ENCODE measurements at places on chromosomes 16 and 17.

DNA sequence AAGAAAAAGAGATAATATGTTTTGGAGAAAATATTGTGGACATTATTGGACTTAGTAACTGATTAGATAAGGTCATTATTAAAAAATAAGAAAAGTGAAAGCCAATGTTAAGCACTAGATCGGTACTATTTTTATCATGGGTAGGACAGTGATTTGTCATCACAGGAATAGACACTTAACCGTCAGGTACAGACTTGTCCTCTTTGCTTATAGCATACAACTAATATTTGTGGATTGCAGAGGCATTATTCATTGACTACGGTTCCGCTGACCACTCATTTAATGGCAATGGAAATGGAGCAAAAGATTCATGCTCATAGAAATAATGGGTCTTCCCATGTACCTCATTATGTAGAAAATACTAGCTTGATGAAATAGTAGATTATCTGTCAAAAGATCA lies 596.3 kb upstream of the CA10 start:
- DNase-seq, result no peak

DNA sequence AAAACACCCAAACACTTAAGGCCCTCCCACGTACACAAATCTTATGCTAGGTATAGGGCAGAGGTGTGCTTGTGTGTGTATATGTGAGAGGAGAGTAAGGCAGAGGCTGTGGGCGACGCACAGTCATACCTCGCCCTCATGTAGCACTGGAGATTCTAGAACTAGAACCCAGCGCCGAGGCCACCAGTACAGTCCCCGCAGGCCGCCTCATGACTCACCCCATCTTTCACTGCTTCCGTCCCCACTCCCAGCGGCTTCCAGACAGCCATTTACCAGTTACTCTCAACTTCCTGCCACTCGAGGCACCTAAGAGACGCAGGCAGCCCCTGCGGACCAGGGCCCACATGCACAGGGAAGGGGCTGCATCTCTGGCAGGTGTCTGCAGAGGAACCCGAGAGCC lies 23.2 kb upstream of the CYTH1 start:
- no peak for DNase-seq

GRCh38 chr17:39677542-39678339 lies 9.5 kb downstream of the PNMT start:
- DNase-seq, result no peak

DNA sequence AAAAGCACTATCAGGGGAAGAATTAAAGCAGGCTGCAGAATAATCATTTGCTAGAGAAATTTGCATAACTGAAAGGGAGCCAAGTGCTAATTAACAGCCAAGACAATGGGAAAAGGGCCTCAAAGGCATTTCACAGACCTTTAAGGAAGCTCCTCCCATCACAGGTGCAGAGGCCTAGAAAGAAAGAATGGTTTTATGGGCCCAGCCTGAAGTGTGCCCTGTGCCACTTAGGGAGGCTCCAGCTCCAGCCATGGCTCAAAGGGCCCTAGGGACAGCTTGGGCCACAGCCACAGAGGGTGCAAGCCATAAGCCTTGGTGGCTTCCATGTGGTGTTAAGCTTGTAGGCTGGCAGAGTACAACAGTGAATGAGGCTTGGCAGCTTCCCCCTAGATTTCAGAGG lies 50.1 kb downstream of the RNF112 start:
- no peak for DNase-seq

- no peak for DNase-seq
Measured at GRCh38 chr17:4679658-4680057, 24.3 kb downstream of the PELP1 start.

DNA sequence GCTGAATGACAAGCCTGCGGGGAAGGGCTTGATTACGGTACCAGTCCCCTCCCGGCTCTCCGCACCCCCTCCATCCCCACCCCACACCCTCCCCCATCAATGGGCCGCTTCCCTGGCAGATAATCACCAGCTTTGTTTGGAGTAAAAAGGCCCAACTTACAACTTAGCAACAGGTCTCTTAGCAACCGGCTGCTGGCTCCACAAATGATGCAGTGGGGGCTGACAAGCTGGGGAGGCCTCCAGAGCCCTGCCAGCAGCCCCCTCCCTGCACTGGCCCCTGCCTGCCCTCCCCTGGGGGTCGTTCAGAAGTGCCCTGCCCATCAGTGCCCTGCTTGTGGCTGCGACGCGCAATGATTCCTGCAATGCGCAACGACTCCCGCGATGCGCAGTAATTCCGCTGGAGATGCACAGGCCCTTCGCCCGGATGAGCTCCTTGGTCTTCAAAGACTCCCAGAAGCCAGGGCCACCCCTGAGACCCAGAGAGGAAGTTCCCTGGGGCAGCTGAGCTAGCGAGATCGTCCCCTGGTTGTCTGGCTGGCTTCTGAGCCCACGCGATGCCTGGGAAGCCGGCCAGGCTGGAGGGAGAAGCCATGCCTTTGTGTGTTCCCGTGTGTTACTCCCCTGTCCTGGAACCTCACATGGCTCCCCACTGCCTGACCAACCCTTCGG lies 23.3 kb downstream of the CPNE2 start:
- no peak for DNase-seq

GRCh38 chr17:48160177-48161081 lies 52.9 kb downstream of the SNX11 start:
- peak; percentile 43 for DNase-seq

- no peak for DNase-seq
Measured at GRCh38 chr16:80969114-80969484, 37.6 kb downstream of the CMC2 start.

GRCh38 chr16:67814567-67814966 lies 7.9 kb downstream of the TSNAXIP1 start:
- no peak for DNase-seq

- DNase-seq, result no peak
Measured at GRCh38 chr16:58931436-58931835, 197.3 kb upstream of the GOT2 start.

DNA sequence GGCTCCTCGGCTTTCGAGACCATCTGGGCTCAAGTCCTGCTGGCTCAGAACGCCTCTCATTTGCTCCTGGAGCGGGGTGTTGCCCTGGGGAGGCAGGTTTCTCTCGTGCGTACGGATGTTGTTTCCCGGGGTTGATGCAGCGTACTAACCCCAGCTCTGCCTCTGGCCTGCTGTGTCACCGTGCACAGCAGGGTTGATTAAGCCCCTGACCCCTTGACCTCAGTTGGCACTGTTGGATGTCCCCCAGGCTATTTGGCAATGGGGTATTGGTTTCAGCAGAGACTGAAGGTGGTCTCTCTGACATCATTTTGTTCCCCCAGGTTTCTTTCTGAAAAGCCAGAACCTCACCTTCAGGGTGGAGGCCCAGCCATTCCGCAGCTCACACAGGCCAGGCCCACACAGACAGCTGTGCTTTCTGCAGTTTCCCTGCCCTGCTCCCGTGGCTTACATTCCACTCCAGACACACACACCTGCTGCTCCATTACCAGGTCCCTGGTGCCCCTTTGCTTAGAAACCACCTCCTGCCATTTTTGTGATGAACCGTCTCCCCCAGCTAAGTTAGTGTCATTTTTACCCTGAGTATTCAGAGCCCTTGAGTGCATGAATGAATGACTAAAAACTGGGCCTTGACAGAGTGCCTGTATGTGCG lies 233.5 kb downstream of the CCDC182 start:
- no peak for DNase-seq

DNA sequence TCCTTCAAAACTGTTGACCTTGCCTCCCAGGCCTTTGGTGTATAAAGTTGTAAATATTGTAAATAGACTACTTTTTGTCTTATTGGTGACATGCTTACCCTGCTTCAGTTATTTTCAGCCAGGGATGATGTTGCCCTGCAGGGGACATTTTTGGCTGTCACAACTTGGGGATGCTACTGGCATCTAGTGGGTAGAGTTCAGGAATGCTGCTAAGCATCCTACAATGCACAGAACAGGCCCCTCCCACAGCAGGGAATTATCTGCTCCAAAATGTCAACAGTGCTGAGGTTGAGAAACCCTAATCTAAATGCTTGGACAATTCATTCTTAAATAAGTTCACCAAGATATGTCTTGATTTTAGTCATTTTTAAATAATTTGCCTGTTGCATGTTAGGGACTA lies 459.8 kb downstream of the PMP22 start:
- no peak for DNase-seq
